ENCODE measurements at places on chromosomes 6 and 20. TPM values are rescaled to one million over a fixed set of nuclear protein-coding genes. Genes with fewer than 3 reads are reported as not detected.

CTCFL gene
- not detected for polyA plus RNA-seq

GMPR gene
- polyA plus RNA-seq: 140 TPM

DNA sequence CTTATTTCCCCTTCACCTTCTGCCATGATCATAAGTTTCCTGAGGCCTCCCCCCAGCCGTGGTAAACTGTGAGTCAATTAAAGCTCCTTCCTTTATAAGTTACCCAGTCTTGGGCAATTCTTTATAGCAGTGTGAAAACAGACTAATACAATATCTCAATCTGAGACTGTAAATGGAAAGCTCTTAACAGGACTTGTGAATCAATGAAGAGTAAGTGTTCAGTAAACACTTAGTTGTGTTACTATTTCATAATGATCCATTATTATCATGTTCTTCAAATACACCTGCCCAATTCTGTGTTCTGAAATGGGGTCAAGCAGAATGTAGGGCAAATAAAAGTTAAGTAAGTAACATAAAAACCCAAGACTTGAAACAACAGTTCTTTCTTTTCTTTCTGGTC lies 266.2 kb downstream of the TENT5A start:
- DNase-seq: no peak

- no peak for DNase-seq
Observed at GRCh38 chr6:134706806-134707205, 243.1 kb downstream of the ALDH8A1 start.
